ENCODE measurements at places on chromosomes 3 and 15.

DNA sequence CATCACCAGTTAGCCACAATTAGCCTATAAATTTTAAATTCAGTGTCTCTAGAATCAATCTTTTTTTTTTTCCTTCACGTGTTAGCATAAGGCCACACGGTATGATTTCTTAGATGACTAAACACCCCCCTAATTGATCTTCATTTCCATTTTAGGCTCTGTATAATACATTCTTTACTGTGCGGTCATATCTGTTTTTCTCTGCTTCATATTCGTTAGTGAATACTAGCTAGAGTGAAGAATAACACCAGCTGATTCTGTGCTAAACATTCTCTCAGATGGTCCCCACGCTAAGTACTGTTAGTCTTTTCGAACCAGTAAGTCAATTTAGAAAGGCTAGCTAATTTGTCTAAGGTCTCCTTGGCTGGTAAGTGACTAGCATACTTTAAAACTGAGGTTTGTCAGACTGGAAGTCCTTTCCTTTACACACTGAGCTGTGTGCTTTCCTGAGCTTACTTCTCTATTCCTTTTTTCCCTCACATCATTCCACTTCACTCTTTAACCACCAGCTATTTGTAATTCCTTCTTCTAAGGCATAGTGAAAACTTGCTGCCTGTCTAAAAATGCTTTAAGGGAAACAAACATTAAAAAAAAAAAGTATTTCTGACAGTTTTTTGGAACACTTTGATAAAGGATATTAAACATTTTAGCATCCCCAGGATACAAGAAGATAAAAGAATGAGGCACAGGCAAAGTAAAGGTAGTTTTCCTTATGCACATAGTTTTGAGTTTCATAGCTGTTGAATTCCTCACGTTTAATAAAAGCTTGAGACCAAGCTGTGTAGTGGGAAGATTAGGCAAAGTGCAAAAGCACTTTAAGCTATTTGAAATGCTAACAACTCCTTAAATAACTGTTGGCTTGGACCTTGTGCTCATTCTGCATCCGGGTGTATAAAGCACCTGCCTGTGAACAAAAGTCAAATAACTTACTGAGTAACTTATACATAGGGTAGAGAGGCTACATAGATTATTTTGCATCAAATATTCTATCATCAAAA, 17.1 kb downstream of the ZFAND6 start:
- DNase-seq, result peak; percentile 73

GRCh38 chr3:47288966-47289910, 6.5 kb downstream of the KLHL18 start:
- DNase-seq, result no peak

- DNase-seq, result no peak
Measured at GRCh38 chr3:25107918-25108617, 320.0 kb upstream of the RARB start.

- DNase-seq, result peak; percentile 26
Measured at GRCh38 chr15:42547918-42548248, 710 bp downstream of the LRRC57 start.

DNA sequence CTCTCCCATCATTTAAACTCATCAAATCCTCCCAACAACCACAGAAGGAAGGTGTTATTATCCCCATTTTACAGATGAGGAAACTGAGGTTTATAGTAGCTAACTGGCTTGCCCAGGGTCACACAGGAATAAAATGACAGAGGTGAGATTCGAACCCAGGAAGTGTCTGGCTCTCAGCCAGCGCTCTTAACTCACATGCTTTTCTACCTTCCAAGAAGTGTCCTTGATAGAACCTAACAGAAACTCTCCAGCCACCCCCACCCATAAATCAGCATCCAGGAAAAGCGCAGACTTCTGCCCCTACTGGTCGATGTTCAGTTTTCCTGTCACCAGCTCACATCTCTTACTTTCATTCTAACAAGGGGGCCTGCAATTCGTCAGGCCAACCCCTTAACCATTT, 51.7 kb downstream of the SPATA12 start:
- no peak for DNase-seq

- DNase-seq, result peak; percentile 5
Measured at GRCh38 chr3:17707813-17708543, 34.5 kb downstream of the TBC1D5 start.

DNA sequence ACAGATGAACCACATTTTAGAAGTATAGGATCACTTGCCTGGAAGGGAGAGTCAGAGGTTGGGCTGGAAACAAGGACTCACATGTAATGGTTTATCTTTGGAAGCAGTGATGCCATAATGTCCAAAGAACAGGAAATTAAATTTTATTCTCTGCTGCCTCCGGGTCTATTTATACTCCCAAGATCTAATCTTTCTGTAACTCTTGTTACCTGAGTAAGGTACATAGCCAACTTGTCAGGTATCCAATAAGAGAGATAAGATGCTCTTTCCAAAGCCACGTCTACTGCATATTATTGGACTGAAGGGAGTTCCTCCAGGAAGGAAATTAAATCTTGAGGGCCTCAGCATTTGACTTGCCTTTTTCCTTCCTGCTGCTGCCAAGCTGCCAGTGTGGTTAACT, 71.0 kb downstream of the CRYGS start:
- no peak for DNase-seq

- DNase-seq, result no peak
Measured at GRCh38 chr3:125310623-125311081, 64.5 kb downstream of the ZNF148 start.

DNA sequence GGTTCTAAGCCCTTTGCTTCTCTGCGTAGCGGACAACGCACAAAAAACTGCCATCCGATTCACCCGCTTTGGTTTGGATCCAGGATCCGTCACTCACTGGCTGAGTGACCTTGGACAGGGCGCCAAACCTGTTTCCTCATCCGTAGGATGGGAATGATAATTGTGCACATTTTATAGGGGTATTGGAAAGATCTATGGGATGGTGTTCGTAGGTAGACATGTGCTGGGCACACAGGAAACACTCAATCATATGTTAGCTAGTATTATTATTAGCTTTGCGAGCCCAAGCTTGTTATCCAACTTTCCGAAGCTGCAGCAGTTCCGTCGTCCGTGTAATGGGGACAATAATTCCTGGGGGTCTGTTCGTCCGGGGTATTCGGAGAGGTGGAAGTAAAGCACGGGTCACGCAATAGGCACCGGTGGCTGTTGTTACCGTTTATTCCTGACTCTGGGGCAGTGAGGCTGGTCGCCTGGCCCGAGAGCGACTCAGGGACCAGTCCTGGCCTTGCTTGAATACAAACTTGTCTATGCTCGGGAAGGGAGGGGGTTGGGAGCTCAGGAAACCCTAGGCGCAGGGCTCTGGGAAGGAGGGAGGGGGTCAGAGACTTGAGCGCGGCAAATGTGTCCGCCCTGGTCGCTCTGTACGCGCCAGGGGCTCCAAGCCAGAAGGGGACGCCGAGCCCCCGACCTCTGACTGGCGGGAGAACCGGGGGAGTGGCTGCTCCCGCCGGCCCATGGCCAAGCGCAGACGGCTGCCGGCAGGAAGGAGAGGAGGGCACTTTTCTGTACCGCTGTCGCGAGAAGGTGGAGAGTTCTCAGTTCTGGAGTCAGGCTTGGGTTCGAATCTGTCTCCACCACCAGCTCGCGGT, 1.3 kb downstream of the SPSB4 start:
- DNase-seq, result peak; percentile 10

DNA sequence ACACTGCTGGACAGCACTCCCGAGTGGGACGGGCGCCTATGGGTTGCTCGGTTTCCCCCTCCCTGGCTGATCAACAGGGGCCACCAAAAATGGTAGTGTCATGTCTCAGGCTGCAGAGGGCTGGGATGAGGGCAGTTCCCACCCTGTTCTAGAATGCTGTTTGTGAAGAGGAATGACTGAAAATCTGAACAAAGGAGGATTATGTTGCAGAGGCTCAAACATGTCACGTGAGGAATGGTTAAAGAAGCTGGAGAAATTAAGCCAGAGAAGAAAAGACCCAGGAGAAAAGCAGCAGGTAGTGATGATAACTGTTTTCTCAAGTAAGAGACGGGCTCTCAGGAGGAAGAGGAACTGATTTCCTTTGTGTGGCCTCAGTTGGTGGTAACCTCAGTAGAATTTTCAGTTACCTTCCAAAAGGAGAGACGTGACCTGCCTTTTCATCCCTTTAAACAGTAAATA, 10.4 kb downstream of the SPG21 start:
- DNase-seq, result no peak

DNA sequence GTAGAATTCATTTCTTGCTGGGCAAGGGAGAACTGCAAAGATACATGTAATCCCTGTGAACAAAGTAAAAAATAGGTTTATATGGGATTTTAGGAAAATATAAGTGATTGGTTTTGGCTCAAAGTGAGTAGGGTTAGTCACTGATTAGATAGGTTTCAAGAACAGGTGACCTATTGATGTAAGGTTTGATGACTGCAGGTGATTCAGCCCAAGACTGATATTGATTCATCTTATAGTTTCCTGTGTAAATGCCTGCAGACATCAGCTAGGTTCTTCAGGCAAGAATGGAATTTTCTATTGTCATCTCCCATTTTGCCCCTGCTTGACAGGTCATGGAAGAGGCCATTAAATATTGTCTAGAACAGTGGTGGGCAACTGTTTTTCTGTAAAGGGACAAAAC, 23.9 kb upstream of the ARID3B start:
- DNase-seq, result no peak

- DNase-seq, result no peak
Measured at GRCh38 chr3:151753846-151754245, 20.1 kb downstream of the AADACL2 start.

DNA sequence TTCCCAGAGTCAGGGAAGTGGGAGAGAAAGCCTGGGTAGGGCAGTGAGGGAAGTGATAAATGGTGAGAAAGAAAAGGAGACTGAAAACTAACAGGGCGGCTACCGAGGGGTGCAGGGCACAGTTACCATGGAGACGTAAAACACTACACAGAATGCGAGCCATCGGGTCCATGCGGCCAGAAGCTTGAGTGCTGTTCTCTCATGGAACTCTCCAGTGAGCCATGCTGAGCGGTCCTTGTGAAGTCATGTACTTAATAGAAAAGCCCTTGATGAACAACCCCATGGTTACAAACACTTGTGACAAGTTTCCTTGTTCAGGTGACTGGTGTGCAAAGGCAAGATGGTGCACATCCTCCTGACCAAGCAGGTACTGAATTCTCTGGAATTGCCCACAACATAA, 3.7 kb upstream of the PLA2G4F start:
- no peak for DNase-seq

GRCh38 chr3:144866476-144866875, 894.9 kb downstream of the DIPK2A start:
- DNase-seq, result peak; percentile 68

GRCh38 chr3:120791913-120792312, 49.4 kb downstream of the GTF2E1 start:
- DNase-seq, result peak; percentile 91

DNA sequence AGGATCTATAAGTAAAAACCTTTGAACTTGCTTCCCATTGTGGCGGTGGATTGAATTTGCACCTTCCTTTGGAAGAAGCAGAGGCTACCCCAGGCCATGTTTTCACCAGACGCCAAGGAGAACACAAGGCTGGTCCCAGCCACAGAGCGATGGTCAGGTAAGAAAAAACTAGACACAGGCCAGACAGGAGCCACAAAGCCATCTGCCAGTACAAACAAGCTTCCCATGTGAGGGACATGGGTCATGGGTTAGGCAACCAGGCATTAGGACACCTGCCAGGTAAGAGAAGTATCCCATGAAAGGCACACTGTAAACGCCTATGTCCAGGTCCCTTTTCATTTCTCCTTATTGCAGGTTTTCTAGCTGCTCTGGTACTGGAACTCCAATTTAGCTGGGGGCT, 190.2 kb downstream of the KLF13 start:
- no peak for DNase-seq

GRCh38 chr3:30384546-30385072, 221.8 kb upstream of the TGFBR2 start:
- no peak for DNase-seq

DNA sequence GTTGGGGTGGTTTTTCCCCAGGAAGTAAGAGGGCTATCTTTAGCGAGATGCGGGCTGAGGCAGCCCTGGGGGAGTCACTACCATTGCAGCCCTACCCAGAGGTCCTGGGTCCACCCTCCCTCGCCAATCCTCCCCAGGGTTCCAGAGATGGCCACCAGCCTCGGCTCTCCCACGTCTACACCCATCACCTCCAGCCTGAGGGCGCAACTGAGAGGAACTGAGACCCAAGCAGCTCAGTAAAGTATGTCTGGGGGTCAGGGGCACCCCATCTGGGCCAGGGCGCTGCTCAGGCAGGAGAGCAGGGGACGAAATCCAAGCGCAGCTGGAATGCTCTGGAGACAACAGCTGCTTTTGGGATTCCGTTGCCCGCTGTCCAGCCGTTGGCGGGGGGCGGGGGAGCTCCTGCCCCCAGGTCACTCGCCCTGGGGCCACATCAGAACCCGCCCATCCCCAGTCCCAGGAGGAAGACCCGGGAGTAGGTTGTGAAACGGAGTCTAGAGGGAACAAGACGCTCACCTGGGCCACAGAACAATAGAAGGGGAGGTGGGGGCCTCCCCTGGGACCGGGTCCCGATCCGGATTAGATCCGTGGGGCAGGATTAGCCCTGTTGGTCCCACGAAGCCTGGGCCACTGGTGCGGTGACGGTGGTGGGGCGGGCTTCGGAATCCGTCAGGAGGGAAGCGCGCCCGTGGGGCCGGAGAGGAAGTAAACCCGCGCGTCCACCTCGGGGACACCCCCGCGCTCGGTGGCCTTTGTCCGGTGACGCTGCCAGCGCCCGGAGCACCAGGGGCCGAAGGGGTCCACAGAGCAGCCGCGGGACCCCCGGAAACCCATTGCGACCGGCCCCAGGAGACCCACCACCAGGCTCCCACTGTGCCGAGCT, 1.4 kb upstream of the NDUFAF3 start:
- no peak for DNase-seq

GRCh38 chr15:90141646-90142045, 39.4 kb upstream of the IDH2 start:
- peak; percentile 32 for DNase-seq

DNA sequence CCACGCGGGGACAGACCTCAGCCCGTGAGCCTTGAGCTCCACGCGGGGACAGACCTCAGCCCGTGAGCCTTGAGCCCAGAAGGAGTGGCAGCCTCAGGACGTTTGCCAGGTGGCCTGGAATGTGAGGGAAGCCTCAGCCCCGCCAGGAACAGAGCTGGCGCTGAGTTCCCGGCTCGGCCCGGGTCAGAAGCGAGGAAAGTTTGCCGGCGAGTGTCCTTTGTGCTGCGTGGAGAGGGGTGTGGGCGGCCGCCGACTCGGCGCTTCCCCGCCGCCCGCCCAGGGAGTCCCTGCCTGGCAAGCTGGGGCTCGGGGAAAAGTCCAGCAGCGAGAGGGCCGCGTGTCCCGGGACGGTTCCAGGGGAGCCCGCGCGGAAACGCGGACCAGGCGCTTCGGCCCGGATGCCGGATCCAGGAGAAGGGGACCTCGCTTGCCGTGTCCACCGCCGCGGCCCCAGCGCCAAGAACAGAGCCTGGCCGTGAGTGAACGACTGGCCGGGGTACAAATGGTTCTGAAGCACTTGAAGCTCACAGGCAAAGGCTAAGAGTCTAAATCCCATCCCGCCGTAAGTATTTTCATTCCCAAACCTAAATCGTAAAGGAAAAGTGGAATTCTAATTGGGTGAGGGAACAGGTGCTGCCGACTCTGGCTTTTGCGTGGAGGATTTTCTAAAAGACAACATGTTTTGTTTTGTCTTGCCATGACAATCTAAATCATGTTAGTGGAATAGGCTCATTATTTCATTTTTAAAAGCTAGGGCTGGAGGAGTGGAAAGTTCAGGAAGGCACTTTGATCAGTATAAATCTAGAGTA, 1.7 kb downstream of the LRRN1 start:
- no peak for DNase-seq

All from fibroblast of skin of back (primary cell).